Fibroblast of mammary gland (primary cell): ENCODE measurements at places on chromosomes 12 and 14.

DNA sequence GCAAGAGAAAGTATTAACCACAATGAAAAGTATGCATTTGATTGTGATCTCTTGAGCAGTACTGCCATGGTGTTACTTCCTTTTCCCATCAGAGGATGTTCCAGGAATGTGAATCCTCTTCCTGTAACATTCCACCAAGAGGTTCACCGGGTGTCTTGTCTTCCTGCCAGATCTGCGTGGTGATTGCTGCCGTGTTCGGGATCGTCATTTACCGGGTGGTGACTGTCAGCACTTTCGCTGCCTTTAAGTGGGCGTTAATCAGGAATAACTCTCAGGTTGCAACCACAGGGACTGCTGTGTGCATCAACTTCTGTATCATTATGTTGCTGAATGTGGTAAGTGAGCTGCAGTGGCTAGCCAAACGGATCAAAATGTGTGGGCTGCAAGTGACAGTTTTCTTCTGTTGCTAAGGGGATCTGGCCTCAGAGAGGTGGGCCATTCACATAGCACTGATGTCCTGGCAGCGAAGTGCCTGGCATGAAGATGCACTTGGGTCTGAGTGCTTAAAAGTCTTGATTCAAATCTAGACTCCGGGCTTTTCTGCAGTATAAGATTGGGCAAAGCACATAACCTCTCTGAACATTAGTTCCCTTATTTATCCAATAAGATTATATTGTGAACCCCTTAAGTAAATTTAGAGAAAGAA is 123.4 kb downstream of the SLC5A8 start:
- peak; percentile 61 for DNase-seq

GRCh38 chr14:57060276-57060955 is 208.3 kb downstream of the EXOC5 start:
- peak; percentile 6 for DNase-seq

DNA sequence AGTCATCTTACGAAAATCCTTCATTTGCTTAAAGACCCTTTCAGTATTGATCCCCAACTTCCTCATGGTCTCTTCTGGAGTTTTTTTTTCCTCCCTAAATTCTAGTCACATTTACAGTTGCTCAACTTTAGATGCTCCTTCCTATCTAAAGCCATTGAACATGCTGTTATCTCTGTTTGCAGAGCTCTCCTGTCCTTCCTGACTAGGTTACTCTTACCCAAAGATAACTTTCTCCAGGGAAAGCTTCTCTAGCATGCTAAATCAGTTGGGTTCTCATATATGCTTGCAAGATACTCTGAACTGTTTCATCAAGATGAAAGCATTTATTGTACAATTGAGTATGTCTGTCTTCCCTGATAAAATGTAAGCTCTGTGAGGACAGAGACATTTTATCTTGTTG is 1.8 kb upstream of the RAB21 start:
- DNase-seq, result no peak

- DNase-seq, result no peak
Measured at GRCh38 chr12:94553875-94554274, 94.2 kb upstream of the CEP83 start.

DNA sequence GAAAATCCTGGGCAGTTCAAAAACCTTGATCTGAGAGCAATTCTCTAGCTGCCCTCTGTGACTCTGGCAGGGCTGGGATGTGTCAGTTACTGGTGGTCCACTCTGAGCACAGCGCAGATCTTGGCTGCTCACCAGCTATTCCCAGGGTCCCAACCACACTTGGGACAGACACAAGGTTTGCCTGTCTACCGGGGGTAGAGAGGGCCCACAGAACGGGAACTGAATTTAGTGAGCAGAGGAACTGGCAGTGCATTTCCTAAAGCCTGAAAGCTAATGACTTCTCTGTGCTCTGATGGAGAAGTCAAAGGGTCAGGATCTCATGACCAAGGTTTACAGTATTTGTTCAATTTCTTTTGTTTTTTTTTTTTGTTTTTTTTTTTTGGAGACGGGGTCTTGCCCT is 2.6 kb downstream of the PDE6H start:
- DNase-seq, result no peak

- no peak for DNase-seq
Measured at GRCh38 chr12:107779077-107779831, 4.8 kb downstream of the ASCL4 start.

GRCh38 chr14:79306546-79306945 is 904.8 kb downstream of the DIO2 start:
- no peak for DNase-seq

DNA sequence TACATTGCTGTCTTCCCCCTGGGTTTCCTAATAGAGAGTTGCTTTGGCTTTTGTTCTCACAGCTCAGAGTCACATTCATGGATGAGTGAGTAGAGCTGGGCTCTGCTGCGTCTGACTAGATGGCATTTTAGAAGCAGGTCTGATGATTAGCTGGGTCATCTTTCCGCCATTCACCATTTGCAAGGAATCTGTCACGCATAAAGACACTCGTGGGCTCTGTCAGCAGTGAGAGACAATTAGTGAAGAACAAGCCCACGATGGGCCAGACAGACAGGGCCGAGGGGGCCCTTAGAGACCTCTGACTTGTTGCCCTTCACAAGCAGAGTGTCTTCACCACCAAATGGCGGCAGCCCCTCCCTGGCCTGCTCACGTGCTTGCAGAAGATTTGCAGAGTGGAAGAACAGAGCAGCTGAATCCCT is 175.0 kb downstream of the CRADD start:
- no peak for DNase-seq

DNA sequence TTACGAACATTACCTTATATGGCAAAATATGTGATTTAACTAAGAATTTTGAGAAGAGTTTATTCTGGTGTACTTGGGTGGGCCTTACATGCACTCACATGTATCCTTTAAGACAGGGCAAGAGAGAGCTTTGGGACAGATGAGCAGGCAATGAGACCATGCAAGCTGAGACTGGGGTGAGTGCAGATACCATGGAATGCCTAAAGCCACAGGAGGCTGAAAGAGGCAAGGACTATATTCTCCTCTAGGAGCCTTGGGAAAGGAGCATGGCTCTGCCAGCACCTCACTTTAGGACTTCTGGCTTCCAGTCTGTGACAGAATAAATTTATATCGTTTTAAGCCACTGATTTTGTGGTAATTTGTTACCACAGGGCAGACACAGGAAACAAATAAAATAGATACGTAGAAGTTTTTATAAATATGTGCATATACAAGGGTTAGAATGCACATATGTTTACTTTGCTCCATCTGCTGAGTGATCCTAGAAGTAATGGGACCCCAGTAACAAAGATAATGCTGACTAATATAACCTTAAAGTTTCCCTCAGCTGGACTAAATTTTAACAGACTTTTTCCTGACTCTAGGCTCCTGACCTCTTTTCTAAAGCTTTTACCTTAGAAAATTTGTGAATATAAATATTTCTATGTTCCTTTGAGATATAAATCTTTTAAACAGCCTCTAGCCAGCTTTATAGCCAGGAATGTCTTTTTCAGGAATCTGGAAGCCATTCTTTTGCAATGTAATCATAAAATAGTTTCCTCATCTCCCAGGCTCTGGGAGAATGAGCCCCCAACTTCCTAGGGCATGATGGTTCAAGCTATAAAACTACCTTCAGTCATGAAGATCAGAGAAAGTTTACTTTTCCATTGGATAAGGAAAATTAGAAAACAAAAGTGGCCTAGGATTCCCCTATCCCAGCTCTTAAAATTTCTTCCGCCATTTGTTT is 216.8 kb downstream of the PPFIA2 start:
- no peak for DNase-seq

GRCh38 chr14:47438650-47439140 is 236.7 kb downstream of the MDGA2 start:
- DNase-seq, result peak; percentile 10

- DNase-seq, result no peak
Measured at GRCh38 chr14:104442107-104442551, 137.4 kb upstream of the C14orf180 start.

GRCh38 chr12:124040291-124040690 is 67.3 kb downstream of the ZNF664 start:
- no peak for DNase-seq

- no peak for DNase-seq
Measured at GRCh38 chr12:116236976-116237375, 40.5 kb downstream of the MED13L start.

- peak; percentile 9 for DNase-seq
Measured at GRCh38 chr12:117032593-117033381, 66.4 kb downstream of the TESC start.

DNA sequence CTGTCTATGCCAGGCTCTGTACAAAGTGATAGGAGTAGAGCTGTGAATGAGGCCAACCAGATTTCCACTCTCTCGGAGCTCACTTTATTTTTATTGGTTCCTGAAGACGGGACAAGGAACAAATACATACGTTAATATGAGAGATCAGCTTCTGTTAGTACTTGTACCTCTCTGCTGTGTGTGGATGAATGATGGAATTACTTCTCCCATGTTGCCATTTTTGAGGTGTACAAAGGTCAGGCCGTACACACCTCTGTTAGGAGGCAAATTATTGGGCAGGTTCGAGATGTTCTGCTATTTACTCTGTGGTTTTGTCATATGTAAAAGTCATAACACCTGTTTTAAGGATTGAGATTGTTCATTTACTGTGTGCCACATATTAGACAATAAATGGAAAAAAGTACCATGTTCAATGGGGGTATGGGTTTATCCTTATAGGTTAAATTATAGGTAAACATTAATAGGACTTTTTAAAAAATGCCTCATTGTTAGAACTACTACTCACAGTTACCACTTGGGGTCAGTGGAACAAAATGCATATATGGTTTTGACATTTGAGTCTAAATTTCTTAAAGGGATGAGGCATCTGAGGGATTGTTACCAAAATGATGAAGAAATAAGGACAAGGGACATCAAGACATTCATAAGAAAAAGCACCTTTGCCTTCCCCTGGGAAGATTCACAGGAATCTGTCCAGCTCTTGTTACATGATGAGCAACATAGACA is 26.9 kb downstream of the WBP11 start:
- DNase-seq, result peak; percentile 44

- DNase-seq, result no peak
Measured at GRCh38 chr14:70665448-70666360, 24.0 kb downstream of the TTC9 start.

DNA sequence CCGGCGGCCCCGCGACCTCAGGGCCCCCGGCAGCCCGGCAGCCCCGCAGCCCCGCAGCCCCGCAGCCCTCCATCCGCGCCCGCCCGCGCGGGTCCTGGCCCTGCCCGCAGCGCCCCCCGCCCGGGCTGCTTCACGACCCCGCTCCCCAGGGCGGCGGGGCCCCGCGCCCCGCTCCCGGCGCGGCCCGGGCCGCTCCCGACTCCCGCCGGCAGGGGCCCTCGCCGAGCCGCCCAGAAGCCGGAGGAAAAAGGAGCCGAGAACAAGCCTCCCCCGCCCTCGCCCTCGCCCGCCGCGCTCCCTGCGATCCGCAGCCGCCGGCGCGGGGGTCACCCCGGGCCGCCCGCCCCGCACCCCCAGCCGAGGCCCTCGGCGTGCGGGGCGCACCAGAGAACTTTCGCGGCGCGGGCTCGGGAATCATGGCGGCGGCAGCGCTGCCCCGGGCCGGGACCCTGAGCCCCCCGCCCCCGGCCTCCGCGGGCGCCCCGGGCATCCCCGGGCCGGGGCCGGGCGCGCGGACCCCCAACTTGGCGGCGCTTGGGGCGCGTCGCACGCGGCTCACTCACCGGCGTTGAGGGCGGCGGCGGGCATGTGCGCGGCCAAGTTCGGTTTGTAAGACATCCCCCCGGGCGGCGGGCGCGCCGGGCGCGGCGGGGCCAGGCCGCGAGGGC is 521 bp downstream of the CDK2AP1 start:
- DNase-seq, result peak; percentile 41

- no peak for DNase-seq
Measured at GRCh38 chr14:95664066-95664465, 22.2 kb upstream of the TCL1B start.

DNA sequence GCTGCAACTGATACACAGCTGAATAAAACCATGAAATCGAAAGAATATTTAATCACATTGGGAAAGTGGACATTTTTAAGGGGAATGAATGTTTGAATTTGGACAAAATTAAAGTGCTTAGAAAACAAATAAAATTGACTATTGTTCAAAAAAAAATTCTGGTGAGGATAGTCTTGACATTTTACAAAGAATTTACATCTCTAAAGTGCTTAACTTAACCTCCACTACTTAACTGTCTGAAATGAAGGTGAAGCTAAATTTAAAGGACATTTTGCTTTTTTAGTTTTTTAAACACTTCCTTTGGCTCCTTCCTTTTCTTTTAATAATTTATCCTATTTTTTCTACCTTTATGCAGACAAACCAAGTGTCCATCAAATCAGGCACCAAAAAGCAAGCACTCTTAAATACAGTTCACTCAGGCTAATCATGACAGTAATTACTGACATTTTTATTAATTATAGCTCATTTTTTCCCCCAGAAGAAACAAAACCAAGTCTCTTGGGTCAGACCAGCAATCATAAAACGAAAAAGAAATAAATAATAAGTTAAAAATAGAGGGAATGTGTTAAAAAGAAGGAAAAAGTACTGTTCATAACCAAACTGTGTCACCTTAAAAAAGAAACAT is 5.7 kb upstream of the CCND2 start:
- no peak for DNase-seq

DNA sequence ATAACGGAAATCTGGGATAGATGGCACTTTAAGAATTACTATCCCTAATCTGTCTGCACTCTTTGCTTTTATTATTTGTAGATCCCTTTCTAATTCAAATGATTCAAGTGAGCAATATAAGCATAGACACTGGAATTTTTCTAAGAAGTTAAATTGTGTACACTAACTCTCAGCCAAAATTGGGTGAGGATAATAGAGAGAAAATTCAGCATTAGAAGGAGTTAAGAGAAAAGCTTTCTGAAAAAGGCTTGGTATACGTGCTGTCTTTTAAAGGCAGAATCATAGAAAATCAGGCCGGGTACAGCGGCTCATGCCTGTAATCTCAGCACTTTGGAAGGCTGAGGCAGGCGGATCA is 57.1 kb upstream of the CRACR2A start:
- DNase-seq, result no peak

DNA sequence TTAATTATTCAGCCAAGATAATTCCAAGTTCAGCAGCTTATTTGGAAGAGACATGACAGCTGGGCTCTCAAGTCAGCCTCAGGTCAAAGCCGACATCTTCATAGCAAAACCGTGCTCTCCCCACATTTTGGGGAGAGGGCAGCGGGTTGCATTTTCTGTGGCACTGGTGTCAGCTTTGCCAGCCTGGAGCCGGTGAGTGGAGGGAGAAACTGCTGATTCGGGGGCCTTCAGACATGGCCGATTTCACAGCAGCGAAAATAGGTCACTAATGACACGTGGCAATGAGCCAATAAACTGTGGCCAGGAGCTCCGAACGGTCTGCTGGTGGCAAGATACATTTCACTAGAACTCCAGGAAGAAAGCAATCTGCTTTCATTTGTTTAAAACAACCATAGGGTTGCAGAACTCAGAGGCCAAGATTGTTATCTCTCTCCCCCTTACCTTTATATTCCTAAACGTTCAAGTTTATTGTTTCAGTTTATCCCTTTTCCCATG is 173.2 kb downstream of the CAND1 start:
- no peak for DNase-seq

GRCh38 chr12:124863416-124864325 is at the start of gene SCARB1:
SCARB1 (minus strand) TSS chr12:124863864; CDS start chr12:124863720, 144 bp downstream.
- peak; percentile 65 for DNase-seq
